H9 (cell line): ENCODE measurements at places on chromosomes 12 and 14. TPM values are rescaled to one million over a fixed set of nuclear protein-coding genes. Genes with fewer than 3 reads are reported as not detected.

Gene STON2
- 56.0 and 62.9 TPM in 2 replicates for total RNA-seq

Gene SLC6A13
- total RNA-seq: not detected in 2 replicates

DNA sequence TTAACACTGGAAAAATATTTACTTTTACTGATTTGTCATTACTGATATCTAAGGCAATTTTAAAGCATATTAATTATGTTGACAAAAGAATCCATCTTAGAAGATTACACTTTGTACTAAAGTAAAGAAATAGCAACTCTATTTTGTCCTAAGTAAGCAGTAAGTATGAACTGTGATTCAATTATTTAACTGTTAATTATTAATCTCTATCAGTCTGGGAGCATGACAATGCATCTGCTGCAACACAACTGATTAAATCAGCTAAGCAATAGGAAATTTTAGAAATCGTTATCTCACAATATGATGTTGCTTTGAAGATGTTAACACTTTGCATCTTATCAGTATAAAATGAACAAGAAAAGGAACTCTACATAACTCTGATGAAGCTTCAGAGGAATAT, 172.3 kb downstream of the DPY19L2 start:
- DNase-seq: no peak

DNA sequence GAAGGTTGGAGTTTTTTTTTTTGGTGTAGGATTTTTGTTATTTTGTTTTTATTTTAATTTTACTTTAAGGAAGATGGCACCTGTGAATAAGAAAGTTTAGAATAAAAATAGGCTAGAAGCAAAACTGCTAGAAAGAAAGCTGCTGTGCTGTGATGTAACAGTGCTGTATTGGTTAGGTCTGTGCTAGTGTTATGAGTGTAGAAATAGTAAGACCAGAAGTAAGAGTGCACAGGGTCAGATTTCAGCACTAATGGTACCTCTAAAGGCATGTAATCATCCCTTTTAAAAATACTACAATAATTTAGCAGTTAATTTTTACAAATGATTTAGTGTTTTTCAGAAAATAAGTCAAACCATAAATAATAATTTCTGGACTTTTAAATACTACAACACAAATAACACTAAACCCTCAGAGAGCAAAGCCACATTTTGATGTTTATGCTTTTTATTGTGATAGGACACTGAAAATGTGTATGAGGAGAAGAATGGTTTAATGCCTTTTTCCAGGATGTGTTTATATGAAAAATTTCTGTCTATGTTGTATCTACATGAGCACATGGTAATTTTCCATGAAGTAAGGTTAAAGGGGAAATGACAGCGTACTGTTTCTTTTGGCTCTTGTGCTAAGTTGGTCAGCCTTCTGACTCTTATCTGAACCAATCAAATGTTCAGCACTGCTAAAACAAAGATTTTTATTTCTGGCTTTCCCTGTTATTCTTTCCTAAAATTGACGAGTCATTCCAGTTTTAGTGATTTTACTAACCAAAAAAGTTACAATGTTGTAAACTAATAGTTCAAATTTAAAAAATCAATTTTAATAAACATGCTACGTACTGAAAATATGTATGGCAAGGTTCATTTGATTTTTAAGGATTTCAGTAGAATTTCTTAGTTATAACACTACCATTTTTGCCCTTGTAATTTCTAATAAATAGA, 96.1 kb downstream of the PPHLN1 start:
- no peak for DNase-seq

GRCh38 chr12:79337662-79338290, 353.0 kb downstream of the PAWR start:
- no peak for DNase-seq

Gene MED6
- total RNA-seq: 53.5 and 55.3 TPM in 2 replicates

Gene CLEC4D
- total RNA-seq: 0.42 and 0.48 TPM in 2 replicates

DNA sequence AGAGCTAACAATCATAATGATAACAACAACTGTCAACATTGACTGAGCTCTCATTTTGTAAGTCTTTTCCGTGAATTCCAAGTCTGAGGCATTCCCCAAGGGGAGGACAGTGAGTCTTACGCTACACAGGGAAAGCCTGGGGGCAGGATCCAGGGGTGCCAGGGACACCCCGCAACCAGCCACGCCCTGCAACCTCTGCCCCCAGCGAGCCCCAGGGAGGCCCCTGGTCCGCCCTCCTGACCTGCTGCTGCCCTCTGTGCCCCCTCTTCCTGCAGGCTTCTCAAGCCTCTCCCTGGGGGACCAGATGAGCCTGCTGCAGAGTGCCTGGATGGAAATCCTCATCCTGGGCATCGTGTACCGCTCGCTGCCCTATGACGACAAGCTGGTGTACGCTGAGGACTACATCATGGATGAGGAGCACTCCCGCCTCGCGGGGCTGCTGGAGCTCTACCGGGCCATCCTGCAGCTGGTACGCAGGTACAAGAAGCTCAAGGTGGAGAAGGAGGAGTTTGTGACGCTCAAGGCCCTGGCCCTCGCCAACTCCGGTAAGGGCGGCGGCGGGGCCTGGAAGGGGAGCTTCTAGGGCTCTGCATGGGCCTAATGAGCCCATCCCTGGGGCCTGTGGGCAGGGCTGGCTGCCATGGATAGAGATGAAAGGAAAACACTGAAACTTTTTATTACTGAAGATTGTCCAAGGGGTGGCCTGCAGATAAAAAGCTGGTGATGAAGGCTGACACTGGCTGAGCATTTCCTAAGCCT, 115.4 kb downstream of the ESRRB start:
- DNase-seq: no peak

Gene RTL1
- not detected in 2 replicates for total RNA-seq

DNA sequence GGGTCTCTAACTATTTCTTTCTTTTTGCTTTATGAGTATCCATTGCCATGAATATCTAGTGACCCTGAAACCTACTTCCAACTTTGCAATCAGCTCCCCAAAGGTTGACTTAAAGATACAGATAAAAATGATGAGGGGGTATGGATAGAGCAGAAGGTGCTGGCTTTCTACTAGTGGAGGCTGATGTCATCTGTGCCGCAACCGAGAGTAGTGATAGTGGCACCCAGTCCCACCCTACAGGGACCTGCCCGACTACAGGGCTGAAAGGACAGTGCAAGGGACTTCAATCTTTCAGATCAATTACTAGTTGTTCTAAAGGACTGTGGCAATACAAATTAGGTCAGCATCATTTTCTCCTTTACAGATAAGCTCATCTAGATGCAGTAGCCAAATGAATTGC, 806.0 kb downstream of the VRK1 start:
- no peak for DNase-seq

Gene C12orf50
- 0.17 TPM in 1 of 2 replicates, not detected in the other for total RNA-seq

DNA sequence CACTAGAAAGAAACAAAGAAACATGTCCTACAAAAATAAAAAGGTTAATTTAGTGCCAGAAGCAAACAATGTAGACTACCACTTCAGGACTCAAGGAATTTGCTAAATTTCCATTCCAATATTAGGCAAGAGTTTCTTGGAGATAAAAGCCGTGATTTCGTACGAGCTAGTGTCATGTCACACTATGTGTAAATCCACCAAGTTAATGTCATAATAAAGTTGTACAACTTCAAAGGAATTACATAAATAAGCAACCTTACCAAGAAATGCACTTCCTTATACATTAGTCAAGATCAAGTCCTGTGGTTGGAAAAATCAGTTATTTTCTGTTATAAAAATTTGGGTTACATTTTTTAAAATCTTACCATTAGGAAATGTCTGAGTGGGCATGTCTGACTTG, 1222.8 kb downstream of the GALC start:
- no peak for DNase-seq

DNA sequence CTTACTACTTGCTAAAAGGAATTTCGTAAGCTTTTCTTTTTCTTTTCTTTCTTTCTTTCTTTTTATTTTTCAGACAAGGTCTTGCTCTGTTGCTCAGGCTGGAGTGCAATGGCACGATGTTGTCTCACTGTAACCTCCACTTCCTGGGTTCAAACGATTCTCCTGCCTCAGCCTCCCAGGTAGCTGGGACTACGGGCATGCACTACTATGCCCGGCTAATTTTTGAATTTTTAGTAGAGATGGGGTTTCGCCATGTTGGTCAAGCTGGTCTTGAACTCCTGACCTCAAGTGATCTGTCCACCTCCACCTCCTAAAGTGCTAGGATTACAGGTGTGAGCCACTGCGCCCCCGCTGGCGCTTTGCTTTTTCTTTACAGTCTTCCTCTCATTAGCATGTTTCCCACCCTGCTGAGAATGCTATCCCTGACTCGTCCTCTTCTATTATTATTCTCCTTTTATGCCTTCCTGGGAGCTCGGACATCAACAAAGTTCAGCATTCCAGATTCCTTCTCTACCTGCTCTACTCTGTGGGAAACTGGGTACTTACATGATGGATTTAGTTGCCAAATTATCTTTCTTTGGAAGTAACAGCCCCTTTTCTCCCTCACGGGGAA, 3.1 kb downstream of the MTHFD1 start:
- peak; percentile 92 for DNase-seq

GRCh38 chr14:67387195-67387594, 24.8 kb downstream of the PLEK2 start:
- DNase-seq: no peak

GRCh38 chr12:24760162-24760561, 188.7 kb downstream of the BCAT1 start:
- no peak for DNase-seq

Gene IAPP
- total RNA-seq: not detected in 2 replicates

DNA sequence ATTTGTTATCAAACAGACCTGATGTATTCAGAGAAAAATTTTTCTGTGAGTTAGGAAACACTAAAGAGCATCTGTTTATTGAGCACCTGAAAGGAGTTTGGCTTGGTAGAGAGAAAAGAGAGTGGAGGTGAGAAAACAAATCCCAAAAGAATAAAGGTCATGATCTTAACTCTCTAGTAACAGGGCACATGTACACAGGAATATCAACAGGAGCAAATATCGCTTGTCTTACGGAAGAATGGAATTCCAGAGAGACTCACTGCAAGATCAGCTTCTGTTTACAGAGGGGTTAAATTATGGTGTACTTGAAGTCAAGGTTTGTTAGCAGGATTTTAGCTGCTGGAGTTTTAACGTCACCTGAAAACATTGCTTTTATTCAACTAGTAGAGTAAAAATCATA, 78.8 kb downstream of the SPPL3 start:
- no peak for DNase-seq

Gene CYP46A1
- total RNA-seq: 0.59 and 0.75 TPM in 2 replicates

Gene CEBPE
- not detected in 2 replicates for total RNA-seq

DNA sequence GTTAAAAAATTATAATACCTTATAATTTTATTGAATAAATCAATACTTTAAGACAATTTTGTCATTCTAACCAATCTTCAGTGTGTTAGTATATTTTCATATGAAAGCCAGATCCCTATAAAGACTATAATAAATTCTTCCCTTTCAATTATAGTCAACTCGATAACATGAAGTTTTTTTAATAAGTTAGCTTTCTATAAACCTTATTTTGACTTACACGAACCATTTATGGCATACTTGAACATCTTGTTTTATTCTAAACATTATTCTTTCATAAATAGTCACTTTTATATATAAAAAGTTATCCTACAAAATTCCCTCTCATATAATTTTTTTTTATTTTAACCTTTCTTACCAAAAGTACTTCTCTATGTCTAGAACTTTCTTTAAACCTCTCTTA, 1002.3 kb downstream of the TMEM121 start:
- DNase-seq: no peak

DNA sequence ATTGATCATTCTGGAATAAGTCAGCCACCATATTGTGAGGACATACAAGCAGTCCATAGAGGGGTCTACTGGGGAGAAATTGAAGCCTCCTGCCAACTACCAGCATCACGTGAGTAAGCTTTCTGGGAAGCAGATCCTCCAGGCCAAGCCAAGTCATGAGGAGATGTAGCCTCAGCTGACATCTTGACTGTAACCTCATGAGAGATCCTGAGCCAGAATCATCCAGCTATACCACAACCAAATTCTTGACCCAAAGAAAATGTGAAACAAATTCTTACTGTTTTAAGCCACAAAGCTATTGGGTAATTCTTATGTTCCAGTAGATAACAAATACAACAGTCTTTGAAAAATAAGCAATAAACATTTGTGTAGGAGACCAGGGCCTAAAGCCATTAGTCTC, 479.4 kb upstream of the DCN start:
- no peak for DNase-seq

DNA sequence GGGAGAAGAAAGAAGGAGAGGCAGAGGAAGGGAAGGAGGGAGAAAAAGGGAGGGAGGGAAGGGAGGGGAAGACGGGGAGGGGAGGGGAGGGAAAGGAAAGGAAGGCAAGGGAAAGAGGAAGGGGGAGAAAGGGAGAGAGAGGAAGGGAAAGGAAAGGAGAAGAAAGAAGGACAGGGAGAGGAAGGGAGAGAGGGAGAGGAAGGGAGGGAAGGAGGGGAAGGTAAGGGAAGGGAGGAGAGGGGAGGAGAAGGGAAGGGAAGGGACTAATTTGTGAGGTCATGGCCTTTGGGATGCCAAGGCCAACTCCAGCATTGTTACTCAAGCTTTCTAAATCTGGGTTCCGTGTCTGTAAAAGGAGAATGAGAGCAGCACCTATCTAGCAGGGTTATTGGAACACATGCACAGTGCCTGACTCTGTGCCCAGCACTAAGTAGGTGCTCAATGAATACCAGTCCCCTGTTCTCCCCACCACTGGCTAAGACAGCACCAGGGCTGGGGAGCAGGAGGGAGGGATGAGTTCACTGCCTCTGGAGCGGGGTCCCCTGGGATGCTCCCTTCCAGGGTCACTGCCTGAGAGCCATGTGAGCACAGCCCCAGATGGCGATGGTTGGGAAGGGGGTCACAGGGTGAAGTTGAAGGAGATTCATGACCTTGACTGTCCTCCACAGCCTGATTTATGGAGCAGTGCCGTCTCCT, 560.1 kb upstream of the TBX3 start:
- DNase-seq: no peak

Gene CACNA1C
- 0.81 and 1.1 TPM in 2 replicates for total RNA-seq

DNA sequence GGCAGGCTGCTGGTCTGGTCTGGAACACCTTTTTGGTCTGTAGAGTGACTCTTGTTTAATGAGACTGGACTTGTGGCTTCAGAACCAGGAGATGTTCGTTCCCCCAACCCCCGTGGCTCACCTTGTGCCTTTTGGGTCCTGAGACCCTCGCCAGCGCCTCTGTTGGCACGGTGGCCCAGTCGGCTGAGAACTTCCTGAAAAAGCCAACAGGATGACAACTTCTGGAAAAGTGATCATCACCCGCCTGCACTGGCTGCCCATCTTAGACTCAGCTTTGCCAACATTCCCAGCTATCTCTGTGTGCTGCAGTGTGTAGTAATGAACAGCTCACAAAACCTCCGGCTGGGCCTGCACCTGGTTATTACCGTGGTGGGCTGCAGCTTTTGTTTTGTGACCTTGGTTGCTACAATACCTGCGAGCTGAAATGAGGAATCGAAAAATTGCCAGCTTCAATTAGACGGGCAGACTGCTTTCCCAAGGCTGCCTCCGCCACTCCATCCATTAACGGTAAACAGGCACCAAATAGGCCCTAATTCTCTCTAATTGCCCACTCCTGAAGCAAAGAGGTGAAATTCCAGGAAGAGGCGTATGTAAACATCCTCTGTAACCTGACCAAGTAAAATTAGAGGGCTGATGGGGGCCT, 16.0 kb downstream of the MEG3 start:
- DNase-seq: no peak

DNA sequence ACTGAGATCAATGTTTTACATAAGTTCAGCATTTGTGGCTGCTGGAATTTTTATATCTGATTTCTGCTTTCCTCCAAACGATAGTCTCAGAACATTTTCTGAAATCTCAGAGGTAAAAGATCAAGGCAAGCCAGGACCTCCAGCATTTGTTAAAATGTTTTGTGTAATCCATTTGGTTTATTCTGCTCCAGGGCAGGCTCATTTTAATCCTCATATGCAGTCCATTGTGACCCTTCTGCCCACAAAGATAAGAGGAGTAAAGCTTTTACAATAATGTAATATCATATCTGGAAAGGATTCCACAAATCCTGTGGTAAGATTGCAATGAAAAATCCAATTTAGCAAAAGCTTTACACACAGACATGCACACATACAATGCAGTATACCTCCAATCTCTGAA, 55.3 kb upstream of the KCNH5 start:
- DNase-seq: no peak
